ENCODE measurements at places on chromosomes 6 and 20.

GRCh38 chr6:111260570-111261298, 173.4 kb downstream of the SLC16A10 start:
- DNase-seq, result no peak

DNA sequence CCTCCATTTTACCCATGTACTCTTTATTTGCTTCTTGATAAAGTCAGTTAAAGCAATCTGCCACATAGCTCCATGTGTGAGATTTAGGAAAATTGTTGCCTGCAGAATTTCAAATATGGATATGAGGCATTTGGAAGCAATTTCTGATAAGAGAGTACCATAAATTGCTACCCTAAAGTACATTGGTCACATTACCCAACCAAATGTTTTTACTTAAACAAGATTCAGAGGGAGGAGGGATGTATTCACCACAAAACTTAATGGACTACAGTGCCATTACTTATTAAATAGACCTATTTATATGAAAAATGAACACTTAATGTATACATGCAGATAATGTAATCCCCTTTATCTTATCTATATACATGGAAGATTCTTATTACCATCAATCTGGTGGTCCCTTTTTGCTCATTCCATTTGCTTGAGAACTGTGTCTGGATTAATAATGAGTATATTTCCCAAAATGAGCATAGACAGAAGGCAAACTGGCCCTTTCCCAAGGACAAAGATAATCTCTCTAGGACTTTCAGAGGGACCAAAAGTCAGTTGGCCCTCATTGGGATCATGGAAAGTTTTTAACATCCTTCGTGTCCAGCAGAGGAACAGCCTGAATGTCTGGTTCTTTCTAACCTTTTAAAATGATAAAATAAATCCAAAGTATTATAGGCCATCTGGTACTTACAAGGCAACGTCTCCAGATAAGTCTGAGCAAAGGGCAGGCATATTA, 526.4 kb downstream of the CBLN4 start:
- DNase-seq, result no peak

DNA sequence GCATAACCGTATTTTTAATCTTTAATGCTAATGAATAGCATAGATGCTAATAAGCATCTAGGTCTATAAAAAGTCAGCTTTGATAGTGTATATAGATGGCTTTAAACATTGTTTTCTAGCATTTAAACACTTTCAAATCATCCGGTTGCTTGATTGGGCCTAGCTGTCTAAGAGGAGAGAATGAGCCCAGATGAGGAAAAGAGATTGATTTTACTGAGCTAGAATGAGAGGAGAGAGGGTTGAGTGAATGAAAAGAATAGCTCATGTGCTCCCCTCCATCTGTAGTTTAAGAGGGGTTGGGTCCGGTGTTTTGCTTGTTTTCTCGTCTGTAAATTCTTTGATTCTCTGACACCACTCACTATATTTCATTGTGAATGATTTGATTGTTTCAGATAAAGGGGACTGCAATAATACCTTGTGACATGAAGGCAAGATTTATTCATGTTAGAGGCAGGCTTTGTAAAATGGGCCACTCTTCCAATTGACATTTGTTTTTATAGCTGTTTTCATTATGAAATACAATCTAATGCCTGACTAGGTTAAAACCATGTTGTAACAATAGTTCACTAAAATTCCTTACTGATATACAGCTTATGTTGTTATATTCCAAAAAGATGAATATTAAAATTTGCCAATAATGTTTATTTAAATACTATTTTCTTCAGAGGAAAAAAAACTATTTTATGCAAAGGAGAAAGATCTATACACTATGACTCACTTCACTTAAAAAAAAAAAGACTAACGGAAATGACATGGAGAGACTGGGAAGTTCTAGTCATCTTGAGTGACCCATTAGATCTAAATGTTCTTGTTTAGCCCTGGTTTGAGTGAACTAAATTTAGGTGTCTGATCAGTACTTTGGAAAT, 3.2 kb downstream of the PTPN1 start:
- no peak for DNase-seq

DNA sequence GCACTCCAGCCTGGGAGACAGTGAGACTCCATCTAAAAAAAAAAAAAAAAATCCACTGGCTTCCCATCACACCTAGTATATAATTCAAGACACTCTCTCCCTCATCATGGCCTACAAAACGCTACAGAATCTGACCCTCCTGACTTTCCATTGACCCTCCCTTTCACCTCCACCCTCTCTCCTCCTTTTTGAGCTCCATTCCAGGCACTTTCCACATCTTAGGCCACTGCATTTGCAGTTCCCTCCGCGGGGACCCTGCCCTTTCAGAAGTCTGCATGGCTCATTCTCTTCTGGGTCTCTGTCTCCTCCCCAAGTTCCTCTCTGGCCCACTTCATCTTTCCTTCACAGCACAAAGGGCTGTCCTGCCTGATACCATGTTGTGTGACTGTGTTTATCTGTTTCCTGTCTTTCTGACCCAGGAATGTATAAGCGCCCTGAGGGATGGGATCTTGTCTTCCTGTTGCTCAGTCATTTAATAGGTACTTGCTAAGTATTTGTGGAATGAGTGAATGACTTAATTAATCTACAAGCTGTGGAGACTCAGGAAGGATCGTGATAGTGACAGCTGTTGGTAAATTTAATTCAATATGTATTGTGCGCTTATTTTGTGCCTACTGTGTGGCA, 35.2 kb downstream of the NCR2 start:
- no peak for DNase-seq

GRCh38 chr6:16375843-16376242, 137.5 kb downstream of the GMPR start:
- DNase-seq, result no peak

Data from activated CD4-positive, alpha-beta T cell treated with anti-CD3 and anti-CD28 coated beads, Interleukin-2, amount 50 U/mL, for 4 hours (primary cell).